ENCODE measurements at places on chromosomes 2 and 18. TPM values are rescaled to one million over a fixed set of nuclear protein-coding genes. Genes with fewer than 3 reads are reported as not detected.
A peak's percentile ranks its signal among the peaks of the same experiment; 100 is the strongest.

The TUBA3E gene
- total RNA-seq = 0.66 TPM

The TMBIM1 gene
- 16.5 TPM for total RNA-seq

The GULP1 gene
- total RNA-seq = 200 TPM

The EXOC6B gene
- 43.5 TPM for total RNA-seq

DNA sequence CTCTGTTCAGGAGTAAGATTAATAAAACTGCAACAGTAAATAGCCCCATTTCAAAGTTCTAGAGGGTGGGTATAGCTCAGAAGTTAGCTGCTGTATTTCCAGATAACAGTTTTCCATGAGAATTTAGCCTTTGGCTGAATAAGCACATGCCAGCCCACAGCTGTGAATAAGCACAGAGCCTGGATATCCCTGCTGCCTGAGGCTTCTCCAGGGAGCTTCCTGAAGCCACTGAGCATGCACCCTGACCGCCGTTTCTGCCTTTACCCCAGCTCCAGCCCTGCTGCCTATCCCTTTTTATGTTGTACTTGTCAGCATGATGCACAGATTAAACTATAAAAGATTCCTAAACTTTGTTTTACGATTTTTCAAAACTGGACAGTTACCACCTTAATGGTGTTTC, 85.3 kb downstream of the FEZ2 start:
- no peak for DNase-seq

GRCh38 chr2:133314795-133315194, 253.5 kb downstream of the NCKAP5 start:
- DNase-seq = peak; percentile 45

DNA sequence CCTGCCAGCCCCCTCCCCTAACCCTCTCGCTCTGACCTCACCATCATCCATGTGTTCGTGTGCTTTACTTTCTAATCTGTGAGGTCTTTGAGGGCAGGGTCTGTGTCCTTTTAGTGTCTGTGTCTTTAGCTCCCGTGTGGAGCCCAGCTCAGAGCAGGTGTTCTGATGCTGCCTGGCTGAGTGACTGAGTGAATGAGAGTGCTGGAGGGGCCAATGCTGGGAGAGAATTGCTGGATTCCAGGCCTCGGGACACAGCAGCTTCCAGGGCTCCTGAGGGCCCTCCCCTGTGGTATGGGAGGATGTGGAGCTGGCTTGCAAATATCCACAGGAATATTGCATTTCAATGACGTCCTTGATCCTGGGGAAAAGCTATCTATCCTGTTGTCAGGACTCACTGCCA, 160.6 kb downstream of the ANKRD30B start:
- no peak for DNase-seq

DNA sequence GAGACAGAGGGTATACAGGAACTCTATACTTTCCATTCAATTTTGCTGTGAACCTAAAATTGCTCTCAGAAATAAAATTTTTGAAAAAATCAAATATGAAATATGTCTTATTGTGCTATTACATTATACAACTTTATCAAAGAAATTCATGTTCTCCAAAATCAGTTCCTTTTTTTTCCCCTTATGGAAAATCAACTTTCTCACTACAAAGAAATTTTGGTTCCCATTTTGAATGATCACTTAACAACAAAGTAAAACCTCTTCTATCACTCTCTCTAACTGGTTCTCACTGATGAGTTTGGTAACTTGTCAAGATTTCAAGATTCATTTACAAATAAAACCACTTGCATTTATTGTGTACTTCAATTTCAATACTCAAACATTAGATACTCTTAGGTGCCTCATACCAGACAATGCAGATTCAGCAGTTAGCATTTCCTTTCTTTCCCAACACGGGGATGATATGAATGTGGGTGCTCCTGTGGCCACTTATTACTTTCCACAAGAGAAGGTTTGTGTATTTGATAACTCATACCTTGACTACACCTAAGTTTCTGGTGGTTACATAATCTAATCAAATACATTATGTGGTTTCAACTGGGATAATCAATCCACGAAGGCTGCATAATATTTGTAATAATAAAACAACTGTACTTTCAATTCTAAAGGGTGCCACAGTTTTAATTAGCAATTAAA, 6.4 kb downstream of the PSME4 start:
- no peak for DNase-seq

GRCh38 chr2:172172513-172173173, 69.9 kb upstream of the DLX2 start:
- DNase-seq = peak; percentile 93

DNA sequence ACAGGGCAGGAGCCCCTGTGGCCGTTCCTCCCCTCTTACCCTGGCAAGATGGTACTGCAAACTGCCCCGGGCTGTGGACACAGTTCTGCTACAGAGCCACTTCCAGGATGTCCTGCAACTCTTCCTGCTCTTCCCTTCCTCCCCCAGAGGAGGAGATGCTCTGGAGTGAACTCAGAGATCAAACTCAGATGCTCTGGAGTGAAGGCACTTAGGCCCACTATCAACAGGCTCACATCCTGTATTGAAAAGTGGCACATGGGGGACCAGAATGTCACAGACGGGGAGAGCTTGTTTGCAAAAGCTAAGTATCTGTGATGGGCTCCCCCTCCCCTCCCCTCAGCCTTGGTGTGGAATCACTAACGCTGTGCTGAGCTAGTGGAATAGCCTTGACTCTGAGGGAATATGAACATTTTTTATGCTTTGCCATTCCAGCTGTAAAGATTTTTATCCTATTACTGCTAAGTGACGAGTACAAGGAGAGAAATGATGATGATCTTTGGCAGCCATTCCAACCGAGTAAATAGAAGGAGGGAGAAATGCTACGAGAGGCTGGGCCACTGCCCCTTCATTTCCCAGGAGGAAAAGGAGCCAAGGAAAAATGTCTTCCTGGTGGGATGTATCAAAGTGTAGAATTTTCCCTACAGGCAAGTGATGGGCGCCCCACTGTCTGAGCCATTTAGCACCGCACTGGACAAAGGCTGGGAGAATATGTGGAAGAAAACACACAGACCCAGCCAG, 152.6 kb downstream of the GALNT14 start:
- no peak for DNase-seq

- DNase-seq = no peak
Measured at GRCh38 chr18:58525928-58526424, 102.9 kb downstream of the ALPK2 start.

DNA sequence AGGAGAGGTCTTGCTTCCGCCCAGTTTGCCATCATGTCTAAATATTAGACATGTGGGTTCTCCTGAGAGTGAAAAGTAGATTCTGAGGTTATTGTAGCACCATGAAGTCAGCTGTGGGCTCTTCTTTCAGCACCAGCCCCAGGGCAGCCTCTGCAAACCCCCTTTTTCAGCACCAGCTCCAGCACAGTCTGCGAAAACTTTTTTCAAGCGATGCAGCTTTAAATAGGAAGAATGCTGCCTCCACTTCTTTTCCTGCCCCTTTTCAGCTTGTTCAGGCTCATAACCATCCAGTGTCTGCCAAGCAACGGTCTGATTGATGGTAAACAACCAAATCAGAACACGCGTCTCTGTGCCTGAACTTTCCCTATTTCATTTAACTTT, at the start of gene COL5A2:
Gene COL5A2, minus strand, starts transcription at position 192 of the 381 bp plus-strand sequence. Its CDS starts 157 bp downstream, at position 35.
- peak; percentile 55 for DNase-seq

Measured in GM23338 (cell line).